ENCODE measurements at places on chromosomes 1 and 21.

DNA sequence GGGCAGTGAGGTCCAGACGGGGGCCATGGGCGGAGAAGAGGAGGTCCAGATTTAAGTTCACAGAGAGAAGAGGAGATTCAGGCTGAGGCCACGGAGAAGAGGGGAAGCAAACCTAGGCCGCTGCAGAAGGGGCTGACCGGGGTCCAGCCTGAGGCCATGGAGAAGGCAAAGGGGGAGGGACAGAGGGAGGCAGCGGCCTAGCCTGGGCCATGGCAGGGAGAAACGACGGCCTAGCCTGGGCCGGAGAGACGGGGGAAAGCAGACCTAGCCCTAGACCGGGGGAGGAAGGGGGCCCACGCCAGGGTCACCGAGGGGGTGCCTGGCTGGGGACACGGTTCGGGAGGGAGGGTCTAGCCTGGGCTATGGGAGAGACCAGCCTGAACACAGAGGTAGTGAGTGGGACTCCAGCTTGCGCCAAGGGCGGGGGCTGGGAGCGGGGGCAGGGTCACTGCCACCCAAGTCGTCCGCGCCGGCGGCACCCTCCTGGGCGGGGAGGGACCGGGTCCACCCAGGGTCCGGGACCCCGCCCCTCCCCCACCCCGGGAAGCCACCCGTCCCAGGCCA lies 459 bp downstream of the CAPZB start:
- peak; percentile 72 for DNase-seq

DNA sequence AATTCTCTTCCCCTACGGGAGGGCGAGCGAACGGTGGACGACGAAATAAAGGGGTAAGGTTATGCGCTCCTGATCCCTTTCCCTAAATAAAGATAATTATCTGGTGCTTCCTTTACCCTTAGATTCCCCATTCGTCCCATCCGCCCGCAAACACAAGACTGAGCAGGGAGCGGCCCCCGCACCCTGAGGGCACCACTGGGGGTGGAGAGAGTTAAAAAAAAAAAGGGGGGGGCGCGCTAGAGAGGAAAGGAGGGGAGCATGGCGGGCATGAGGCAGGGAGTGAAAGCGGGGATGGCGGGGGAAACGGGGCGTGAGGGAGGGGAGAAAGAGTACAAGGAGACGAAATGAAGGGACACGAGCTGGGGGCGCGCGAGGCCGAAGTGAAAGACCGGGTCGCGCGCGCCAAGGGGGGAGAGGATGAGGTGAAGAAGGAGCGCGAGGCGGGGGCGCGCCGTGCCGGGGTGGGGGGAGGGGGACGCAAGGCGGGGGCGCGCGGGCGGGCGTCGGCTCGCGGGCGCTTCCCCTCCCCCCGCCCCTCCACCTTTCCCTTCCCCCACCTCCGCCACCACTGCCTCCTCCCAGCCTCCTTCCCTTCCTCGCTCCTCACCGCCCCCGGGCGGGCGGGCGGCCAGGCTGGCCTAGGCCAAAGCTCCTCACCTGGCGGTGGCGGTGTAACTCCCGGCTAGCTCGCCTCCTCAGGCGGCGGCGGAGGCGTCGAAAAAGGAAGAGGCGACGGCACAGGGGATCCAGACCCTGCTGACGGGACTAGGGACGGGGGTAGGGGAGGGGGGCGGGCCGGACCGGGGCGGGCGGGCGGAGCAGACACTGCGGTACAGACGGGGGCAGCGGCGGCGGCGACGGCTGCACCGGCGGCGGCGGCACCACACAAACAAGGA lies 448 bp downstream of the GATAD2B start:
- DNase-seq, result peak; percentile 85

DNA sequence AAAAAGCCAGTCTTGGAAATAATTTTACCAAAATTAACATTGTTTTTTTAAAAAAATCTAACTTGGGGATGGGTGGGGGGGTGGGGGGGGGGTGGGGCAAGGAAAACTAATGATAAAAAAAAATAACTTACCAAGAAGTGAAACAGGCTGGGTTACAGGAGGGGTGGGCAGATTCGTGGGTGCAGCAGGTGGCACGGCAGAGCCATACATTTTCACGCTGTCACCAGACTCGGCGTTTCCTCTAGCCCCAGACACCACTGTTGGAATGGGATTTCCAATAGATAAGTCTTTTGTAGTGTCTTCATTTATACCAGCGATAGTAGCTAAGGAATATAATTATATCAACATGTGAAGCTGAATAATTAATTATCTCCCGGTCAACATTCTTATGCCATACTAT lies 25.4 kb downstream of the SOD1 start:
- no peak for DNase-seq

- no peak for DNase-seq
Measured at GRCh38 chr21:34589511-34590282, 25.2 kb downstream of the RCAN1 start.

DNA sequence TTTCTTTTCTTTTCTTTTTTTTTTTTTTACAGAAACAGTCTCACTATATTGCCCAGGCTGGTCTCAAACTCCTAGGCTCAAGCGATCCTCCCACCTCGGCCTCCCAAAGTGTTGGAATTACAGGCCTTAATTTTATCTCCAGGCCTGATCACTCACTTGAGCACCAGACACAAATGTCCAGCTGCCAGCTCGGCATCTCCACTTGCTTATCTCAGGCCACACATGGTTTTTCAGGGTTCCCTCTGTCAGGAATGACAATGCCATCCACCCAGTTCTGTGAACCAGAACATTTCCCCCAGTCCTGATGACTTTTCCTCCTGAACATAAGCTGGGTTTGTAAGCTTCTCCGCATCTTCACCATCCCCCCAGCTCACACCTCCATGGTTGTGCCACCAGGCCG lies 44.6 kb upstream of the ZNF281 start:
- DNase-seq, result no peak

GRCh38 chr1:10939654-10940450 lies 72.6 kb upstream of the TARDBP start:
- DNase-seq, result no peak

- DNase-seq, result no peak
Measured at GRCh38 chr21:44021064-44021463, 9.0 kb downstream of the TRAPPC10 start.

- no peak for DNase-seq
Measured at GRCh38 chr1:150887018-150887417, at the start of gene CTXND2. CTXND2 (plus strand) TSS chr1:150887136; CDS start chr1:150912315, 25,179 bp downstream.

GRCh38 chr1:93344886-93345632 lies 648 bp upstream of the DR1 start:
- no peak for DNase-seq

DNA sequence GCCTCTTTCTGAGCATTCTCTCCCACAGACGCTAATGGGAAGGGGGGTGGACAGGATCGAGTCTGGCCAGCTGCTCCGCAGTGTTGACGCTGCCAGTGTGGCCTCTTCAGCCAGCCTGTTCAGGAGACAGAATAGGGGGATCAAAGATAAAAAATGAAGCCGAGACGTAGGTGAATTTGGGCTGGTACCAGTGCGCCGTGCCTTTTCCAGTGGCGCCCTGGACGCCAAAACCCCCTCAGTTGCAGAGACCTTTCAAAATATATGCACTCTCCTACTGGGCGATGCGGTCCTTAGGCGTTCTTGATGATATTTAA lies 1.1 kb downstream of the TTC3 start:
- no peak for DNase-seq

DNA sequence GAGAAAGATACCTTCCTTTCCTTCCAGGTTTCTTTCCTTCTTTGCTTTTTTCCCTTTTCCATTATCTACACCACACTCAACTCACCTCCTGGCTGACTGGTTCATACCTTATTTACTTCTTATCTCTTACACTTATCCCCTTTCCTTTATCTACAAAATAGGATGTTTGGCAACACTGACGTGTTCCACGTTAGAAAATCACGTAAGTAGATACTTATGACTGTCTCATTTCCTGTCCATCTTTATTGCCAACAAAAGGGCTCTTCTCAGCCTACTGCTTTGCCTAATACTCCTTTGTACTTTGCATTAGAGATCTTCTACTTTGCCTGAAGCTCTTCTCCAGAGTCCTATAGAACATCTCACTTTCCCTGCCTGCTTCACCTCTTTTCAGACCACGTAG lies 25.1 kb downstream of the SYNJ1 start:
- DNase-seq, result no peak

GRCh38 chr21:17527711-17528110 lies 14.9 kb downstream of the CXADR start:
- DNase-seq, result no peak

- no peak for DNase-seq
Measured at GRCh38 chr21:34520764-34521508, 8.9 kb upstream of the KCNE1 start.

DNA sequence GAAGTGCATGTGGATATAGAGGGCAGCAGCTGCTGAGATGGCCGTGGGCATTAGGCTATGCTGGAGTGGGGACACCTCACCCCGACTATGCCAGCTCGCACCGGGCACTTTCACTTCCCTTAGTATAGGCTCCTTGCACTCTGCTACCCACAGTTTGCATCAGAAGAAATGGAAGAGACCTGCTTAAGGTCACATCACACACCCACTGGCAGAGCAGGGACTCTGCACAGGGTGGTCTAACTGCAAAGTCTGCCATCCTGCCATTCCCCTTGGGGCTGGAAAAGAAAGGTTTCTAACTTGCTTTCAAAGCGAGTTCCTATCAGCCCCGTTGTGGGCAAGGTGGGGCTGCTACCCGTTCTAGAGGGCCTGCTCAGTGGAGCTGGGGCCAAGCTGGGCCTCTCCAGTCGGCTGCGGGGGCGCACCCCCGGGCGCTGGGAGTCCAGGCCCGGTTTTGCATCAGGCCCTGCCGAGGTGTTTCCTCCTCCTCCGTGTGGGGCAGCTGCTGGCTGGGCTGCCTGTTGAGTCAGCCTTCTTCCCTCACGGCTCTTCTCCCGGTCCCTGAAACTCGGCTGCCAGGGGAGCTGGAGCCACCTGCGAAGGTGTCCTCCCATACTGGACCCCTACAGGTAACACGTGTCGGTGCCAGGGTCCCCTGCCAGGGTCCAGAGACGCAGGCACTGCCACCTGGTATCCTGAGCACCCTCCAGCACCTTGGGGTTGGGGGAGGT lies at the start of gene SYTL1:
TSS of gene SYTL1 (plus strand) at position 498 of the 728 bp plus-strand sequence. CDS start 3,313 bp downstream, outside the sequence.
- peak; percentile 75 for DNase-seq

DNA sequence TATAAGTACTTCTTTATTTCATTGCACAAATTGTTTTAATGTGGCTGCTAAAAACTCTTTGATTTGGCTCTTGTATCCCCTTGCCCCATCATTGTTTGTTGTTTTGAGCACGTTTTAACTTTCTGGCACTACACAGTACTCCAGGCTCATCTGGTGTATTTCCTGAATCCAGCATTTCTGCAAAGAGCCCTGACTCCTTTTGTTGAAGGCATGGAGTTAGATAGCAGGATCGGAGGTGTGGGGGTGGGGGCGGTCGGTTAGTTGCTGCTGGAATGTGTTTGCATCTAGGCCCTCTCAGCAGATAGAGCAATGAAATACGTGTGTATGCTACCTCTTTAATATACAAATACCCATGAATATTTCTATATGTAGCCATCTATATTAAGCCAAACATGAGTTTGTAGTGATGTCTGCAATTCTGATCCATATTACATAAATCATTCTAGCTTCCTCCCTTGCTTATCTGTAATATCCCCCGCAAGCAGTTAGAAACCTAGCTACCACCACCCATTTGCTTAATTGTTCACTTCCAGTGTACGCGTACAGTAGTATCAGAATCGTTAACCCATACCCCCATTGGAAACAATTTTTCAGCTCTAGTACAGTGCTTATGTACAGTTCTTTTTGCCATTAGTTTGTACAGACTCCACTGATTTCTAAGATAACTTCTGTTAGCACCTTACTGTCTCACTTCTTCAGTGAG lies 106.0 kb downstream of the NOS1AP start:
- no peak for DNase-seq

DNA sequence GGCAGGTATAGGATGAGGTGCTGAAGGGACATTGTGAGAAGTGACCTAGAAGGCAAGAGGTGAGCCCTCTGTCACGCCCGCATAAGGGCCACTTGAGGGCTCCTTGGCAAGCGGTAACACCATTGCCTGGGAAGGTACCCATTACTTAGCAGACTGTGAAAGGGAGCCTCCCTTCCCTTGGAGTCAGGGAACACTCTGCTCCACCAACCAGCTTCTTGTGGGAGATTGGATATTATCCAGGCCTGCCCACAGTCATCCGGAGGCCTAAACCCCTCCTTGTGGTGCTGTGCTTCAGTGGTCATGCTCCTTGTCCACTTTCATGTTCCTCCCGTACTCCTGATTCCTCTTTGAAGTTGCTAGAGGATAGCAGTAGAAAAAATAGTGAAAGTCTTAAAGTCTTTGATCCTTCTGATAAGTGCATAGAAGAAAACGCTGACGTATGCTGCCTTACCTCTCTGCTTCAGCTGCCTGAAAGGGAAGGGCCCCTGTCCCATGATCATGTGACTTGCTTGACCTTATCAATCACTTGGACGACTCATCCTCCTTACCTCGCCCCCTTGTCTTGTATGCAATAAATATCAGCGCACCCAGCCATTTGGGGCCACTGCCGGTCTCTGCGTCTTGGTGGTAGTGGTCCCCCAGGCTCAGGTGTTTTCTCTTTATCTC lies 16.0 kb downstream of the RBBP4 start:
- DNase-seq, result no peak

- no peak for DNase-seq
Measured at GRCh38 chr1:150376110-150376509, 12.2 kb downstream of the RPRD2 start.

DNA sequence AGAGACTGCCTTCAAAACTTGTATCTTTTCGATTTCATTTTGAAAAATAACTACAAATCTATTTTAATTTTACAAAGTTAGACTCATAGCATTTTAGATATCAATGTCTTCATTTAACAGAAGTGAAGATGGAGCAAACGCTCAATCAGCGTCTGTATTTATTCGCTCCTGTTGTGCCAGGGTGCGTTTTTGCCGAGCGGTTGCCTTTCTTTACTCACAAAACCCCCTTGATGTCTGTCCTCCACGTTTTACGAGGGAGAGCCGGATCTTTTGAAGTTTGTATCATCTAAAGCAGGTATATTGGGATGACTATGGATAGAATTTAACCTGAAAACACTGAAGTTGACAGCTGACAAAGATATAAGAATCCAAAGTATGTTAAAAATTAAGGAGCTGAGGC lies 44.6 kb downstream of the MRPL39 start:
- no peak for DNase-seq

- no peak for DNase-seq
Measured at GRCh38 chr1:207040181-207040533, 7.6 kb upstream of the C1orf116 start.

- DNase-seq, result no peak
Measured at GRCh38 chr1:30840904-30841598, 67.5 kb downstream of the SDC3 start.

DNA sequence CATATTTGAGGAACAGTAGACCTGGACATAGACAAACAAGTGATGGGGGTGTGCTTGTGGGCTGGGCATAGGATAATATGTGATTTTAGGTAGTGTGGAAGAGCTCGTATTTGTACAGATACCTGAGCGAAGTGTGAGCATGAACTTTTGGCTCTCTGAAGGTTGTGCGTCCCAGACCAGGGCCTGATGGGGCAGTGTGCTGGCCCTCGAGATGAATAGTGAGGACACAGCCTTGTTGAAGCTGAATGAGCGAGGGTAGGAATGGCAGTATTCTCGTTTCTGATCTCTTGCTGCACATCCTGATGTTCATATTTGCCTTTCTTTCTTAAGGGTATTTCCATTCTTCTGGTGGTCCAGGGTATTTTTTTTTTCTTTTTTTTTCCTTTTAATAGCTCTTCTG lies 41.5 kb downstream of the USP25 start:
- no peak for DNase-seq

Measured in NCI-H1417 (cell line).